ENCODE measurements at places on chromosomes 2 and 18. TPM values are rescaled to one million over a fixed set of nuclear protein-coding genes. Genes with fewer than 3 reads are reported as not detected.

Gene SLC30A3
- 0.23 TPM for total RNA-seq

Gene UGT1A10
- total RNA-seq = not detected

Gene SPP2
- not detected for total RNA-seq

Gene HOXD4
- not detected for total RNA-seq

Gene TUBB8B
- total RNA-seq = not detected

Gene RGPD3
- total RNA-seq = 0.06 TPM

Gene PAIP2B
- total RNA-seq = 1.9 TPM

Gene CPLX4
- not detected for total RNA-seq

DNA sequence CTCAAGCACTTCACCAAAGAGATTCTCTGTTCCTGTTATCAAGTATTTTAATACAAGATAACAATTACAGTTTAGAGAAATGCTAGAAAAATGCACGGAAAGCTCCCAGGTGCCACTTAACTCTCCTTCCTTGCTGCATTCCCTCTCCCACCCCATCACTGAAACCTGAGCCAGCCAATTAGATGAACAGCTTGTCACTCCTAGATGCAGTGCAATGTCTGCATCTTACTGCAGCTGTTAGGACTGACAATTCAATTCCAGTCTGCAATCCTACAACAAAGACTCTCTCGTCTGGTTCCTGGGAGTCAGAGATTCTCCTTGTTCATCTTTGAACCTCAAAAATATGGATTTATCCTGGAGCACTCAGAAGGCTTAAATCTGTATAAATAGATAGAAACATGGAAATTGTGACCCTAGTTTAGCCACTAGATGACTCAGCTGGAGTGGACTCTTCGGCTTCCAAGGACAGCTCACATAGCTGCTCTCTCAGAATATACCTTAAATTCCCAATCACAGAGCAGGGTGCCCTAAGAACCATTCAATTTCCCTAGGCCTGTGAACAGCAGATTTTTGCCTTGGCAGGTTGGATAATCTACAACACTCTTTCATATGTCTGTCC is 311.1 kb downstream of the NRXN1 start:
- no peak for DNase-seq
- no peak overlapping the region for H3K4me3 ChIP-seq
- no peaks in the 10 kb centered on the region for H3K27me3 ChIP-seq
- no peaks in the 10 kb centered on the region for H3K36me3 ChIP-seq
- H3K27ac ChIP-seq = no peak overlapping the region

DNA sequence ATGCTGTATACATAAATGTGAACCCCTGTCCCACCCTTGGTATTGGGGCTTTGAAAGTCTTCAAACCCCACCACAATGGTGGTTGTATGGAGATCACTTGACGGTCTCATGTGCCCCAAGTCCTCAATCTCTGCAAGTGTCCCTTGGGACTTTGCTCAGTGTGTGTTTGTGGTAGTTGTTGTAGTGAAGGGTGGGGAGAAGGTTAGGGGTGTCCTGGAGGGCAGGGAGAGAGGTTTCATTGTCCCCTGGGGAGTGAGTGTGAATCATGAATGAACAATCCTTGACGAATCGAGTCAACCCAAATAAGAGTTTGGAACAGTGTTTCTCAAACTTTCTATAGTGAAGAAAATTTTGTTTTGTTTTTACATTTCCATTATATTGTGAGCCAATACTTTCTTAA is 28.1 kb downstream of the COL4A3 start:
- no peak overlapping the region for H3K4me3 ChIP-seq
- H3K27ac ChIP-seq = no peak overlapping the region
- H3K27me3 ChIP-seq = peaks cover 23% of the 10 kb centered on the region

GRCh38 chr2:75483878-75484277 is 76.9 kb downstream of the EVA1A start:
- H3K4me1 ChIP-seq = no peaks in the 10 kb centered on the region
- no peak overlapping the region for H3K27ac ChIP-seq
- peaks cover 9% of the 10 kb centered on the region for H3K27me3 ChIP-seq
- H3K36me3 ChIP-seq = no peaks in the 10 kb centered on the region
- DNase-seq = no peak

GRCh38 chr2:33729353-33729752 is 130.3 kb upstream of the FAM98A start:
- H3K4me3 ChIP-seq = no peak overlapping the region
- no peaks in the 10 kb centered on the region for H3K36me3 ChIP-seq
- H3K27ac ChIP-seq = no peak overlapping the region
- H3K27me3 ChIP-seq = no peaks in the 10 kb centered on the region
- no peak for DNase-seq

GRCh38 chr2:186526281-186526680 is 40.2 kb downstream of the ZC3H15 start:
- H3K4me3 ChIP-seq = no peak overlapping the region
- peaks cover under 1% of the 10 kb centered on the region for H3K36me3 ChIP-seq
- H3K27me3 ChIP-seq = no peaks in the 10 kb centered on the region
- no peaks in the 10 kb centered on the region for H3K4me1 ChIP-seq

- H3K27me3 ChIP-seq = peaks cover 9% of the 10 kb centered on the region
- no peak overlapping the region for H3K27ac ChIP-seq
- H3K4me1 ChIP-seq = peaks cover 15% of the 10 kb centered on the region
- no peak for DNase-seq
- H3K36me3 ChIP-seq = no peaks in the 10 kb centered on the region
- H3K4me3 ChIP-seq = no peak overlapping the region
These were observed 48.8 kb downstream of the ALPK2 start for GRCh38 chr18:58580078-58580477.

- peaks cover 9% of the 10 kb centered on the region for H3K27me3 ChIP-seq
- peaks cover 30% of the 10 kb centered on the region for H3K4me1 ChIP-seq
- DNase-seq = no peak
- no peak overlapping the region for H3K4me3 ChIP-seq
- H3K36me3 ChIP-seq = peaks cover 4% of the 10 kb centered on the region
- peak overlapping the region; percentile 86 for H3K27ac ChIP-seq
These were observed 8.2 kb upstream of the STK25 start for GRCh38 chr2:241516520-241516965.

DNA sequence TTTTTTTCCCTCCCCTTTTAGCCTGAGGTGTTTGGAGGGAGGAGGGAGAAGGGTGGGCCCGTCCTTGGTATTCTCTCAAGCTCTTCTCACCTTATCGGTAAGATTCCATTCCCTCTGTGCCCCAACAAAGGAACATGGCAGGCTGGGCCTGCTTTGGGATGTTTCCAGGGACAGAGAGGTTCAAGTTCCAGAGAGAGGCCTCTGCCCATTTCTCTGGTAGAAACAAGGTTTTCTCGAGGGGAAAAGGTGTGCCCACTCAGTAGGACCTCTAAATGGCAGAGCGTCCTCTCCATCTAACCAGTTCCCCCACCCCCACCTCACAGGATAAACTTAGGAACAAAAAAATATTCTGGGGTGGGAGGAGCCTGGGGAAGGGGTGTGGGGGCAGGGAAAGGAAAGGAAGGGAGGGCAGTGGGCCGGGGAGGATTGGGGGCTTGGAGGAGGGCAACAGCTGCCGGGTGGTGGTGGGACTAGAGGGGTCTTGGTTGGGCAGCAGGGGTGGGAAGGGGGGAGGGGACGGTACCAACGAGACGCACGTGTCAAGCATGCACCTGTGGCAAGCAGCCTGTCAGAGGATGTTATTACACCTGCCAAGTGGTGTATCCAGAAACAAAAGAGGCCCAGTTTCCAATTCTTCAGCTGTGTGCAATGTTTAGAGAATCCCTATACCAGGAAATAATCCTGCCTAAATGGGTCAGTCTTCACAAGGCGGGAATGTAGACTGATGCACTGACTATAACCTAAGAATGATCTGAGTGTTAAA is 2.1 kb downstream of the PCBP1 start:
- DNase-seq = peak; percentile 48
- H3K36me3 ChIP-seq = peaks cover 46% of the 10 kb centered on the region
- H3K4me1 ChIP-seq = peaks cover 53% of the 10 kb centered on the region
- peak overlapping the region; percentile 98 for H3K4me3 ChIP-seq

DNA sequence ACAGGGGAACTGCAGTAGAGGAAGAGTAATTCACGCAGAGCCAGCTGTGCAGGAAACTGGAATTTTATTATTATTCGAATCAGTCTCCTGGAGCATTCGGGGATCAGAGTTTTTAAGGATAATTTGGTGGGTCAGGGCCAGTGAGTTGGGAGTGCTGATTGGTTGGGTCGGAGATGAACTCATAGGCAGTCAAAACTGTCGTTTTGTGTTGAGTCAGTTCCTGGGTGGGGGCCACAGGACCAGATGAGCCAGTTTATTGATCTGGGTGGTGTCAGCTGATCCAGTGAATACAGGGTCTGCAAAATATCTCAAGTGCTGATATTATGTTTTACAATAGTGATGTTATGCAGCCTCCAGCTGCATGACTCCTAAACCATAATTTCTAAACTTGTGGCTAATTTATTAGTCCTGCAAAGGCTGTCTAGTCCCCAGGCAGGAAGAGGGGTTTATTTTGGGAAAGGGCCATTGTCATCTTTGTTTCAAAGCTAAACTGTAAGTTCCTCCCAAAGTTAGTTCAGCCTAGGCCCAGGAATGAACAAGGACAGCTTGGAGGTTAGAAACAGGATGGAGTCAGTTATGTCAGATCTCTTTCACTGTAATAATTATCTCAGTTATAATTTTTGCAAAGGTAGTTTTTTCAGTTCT is 67.0 kb downstream of the ASAP2 start:
- no peak overlapping the region for H3K27ac ChIP-seq
- no peaks in the 10 kb centered on the region for H3K36me3 ChIP-seq
- DNase-seq = no peak
- H3K27me3 ChIP-seq = peaks cover 15% of the 10 kb centered on the region

DNA sequence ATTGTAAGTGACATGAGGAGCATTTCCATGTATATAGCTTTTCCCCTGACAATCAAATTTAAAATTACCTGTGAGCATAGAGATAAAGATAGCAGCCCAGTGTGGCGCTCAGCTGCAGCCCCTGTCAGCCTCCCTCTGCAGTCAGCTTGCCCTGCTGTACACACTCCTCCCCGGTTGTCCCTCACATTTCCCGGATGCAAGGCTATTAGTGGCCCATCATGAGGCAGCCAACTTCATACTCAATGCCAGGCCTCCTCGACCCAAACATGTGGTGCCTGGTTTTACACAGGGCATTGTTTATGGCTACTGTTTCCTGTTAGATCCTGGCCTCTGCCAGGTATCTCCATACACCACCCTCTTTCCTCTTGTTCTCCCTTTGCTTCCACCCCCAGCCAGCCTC is 116.1 kb upstream of the SH3BP4 start:
- H3K4me1 ChIP-seq = no peaks in the 10 kb centered on the region
- no peak overlapping the region for H3K27ac ChIP-seq
- H3K4me3 ChIP-seq = no peak overlapping the region
- no peaks in the 10 kb centered on the region for H3K27me3 ChIP-seq

GRCh38 chr2:233369897-233370685 is 15.8 kb downstream of the DGKD start:
- peaks cover 19% of the 10 kb centered on the region for H3K4me1 ChIP-seq
- peaks cover 23% of the 10 kb centered on the region for H3K36me3 ChIP-seq
- no peaks in the 10 kb centered on the region for H3K27me3 ChIP-seq
- DNase-seq = no peak

DNA sequence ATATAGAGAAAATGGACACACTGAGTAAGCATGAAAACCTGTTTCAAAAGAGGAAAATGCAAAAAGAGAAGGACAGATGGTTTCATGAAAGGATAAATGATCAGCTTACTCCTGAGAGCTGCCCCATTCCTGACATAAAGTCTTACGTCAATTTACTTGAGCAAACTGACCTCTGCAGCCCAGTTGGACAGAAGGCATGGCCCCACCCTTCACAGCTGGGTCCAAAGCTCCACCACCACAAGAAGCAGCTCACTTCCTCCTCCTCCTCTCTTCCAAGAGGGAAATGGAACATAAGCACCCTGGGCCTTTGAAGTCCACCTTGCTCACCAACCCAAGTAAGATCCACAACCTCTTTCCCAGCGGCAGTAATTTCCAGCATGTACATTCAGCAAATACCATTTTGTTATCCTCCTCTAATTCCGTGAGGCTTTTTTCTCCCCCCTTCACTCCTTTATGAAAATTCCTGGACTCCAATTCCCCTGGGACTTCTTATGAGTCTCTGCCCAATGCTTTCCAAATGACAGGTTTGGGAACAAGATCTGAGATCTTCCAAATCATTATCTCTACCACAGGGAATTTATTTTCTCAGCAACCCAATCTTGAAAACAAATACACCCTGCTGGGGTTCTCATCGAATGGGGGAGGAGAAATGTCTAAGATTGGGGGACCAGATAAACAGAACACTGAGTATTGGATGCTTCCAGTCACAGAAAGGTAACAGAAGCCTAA is 10.1 kb downstream of the COL4A4 start:
- no peaks in the 10 kb centered on the region for H3K36me3 ChIP-seq
- no peak overlapping the region for H3K27ac ChIP-seq

GRCh38 chr2:129870685-129871241 is 108.7 kb upstream of the RAB6C start:
- H3K4me1 ChIP-seq = no peaks in the 10 kb centered on the region
- H3K4me3 ChIP-seq = no peak overlapping the region
- no peaks in the 10 kb centered on the region for H3K36me3 ChIP-seq
- no peak for DNase-seq
- H3K27me3 ChIP-seq = no peaks in the 10 kb centered on the region
- H3K27ac ChIP-seq = no peak overlapping the region

- H3K36me3 ChIP-seq = no peaks in the 10 kb centered on the region
- no peaks in the 10 kb centered on the region for H3K27me3 ChIP-seq
- DNase-seq = no peak
- H3K4me1 ChIP-seq = no peaks in the 10 kb centered on the region
These were observed 462.2 kb downstream of the BCL11A start for GRCh38 chr2:60091266-60091665.

DNA sequence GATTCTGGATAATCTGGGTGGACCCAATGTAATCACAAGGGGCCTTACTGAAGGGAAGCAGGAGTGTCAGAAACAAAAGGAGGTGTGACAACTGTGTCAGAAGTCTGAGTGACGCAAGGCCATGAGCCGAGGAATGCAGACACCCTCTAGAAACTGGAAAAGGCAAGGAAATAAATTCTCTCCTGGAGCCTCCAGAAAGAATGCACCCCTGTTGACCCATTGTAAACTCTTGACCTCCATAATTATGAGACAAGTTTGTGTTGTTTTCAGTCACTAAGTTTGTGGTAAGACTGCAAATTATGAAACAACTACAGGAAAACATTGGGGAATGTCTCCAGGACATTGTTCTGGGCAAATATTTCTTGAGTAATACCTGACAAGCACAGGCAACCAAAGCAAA is 47.3 kb upstream of the B3GNT7 start:
- no peaks in the 10 kb centered on the region for H3K4me1 ChIP-seq
- DNase-seq = no peak
- H3K27ac ChIP-seq = no peak overlapping the region
- no peak overlapping the region for H3K4me3 ChIP-seq
- no peaks in the 10 kb centered on the region for H3K36me3 ChIP-seq
- peaks cover 19% of the 10 kb centered on the region for H3K27me3 ChIP-seq
